NCI-H524 treated with DMSO at 0.1 percent for 48 hours (cell line): ENCODE measurements at places on chromosomes 11 and 22.

DNA sequence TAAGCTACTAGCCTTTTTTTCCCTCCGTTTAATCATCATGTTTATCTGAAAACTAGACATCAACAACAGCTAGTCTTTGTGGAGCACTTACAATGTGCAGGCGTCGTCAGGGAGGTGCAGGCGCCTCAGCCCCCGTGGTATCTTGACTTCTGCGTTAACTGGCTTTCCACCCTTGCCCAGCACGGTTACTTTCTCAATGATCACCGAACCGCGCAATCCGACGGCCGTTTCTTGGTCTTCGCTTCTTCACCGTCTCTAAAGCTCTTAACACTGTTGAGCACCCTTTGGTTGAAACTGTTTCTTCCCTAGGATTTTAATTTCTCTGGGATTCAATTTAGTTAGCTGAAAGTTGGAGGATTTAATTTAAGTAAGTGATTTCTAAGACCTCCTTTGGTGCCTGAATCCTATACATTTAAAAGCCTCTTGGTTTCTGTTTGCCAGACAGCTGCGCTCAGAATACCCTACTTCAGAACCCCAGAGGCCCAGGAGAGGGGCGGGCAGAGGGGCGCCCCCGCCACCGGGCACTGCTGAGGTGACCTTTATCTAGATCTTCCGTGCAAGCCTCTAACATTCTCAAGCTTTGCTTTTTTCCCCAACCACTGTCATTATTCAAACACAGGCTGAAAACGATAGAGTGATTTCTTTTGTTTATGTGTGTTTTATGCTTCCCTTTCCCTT lies 18.0 kb upstream of the TMEM218 start:
- DNase-seq, result no peak

- peak; percentile 59 for DNase-seq
These were observed at the start of gene SLC29A2 for GRCh38 chr11:66371627-66372415. TSS of gene SLC29A2 (minus strand) at chr11:66371760. CDS start at chr11:66371591, 169 bp downstream.

DNA sequence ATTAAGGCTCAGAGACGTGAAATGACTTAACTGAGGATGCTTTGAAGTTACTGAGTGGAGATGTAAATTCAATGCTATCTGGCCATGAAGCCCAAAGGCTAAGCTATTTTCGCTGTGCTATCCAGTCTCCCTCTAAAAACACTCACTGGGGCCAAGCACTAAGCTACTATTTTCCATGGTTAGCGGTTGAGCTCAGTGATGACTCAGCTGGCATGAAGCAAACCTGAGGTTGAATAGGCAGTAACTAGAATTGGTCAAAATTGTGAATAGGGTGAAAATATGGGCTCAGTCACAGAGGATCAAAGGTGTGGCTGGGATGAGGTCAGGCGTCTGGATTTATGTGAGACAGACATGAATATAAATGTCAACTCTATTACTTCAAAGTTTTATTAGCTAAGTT lies 564.2 kb upstream of the KIRREL3 start:
- no peak for DNase-seq

GRCh38 chr11:69516526-69516925 lies 35.1 kb downstream of the LINC01488 start:
- DNase-seq, result no peak

DNA sequence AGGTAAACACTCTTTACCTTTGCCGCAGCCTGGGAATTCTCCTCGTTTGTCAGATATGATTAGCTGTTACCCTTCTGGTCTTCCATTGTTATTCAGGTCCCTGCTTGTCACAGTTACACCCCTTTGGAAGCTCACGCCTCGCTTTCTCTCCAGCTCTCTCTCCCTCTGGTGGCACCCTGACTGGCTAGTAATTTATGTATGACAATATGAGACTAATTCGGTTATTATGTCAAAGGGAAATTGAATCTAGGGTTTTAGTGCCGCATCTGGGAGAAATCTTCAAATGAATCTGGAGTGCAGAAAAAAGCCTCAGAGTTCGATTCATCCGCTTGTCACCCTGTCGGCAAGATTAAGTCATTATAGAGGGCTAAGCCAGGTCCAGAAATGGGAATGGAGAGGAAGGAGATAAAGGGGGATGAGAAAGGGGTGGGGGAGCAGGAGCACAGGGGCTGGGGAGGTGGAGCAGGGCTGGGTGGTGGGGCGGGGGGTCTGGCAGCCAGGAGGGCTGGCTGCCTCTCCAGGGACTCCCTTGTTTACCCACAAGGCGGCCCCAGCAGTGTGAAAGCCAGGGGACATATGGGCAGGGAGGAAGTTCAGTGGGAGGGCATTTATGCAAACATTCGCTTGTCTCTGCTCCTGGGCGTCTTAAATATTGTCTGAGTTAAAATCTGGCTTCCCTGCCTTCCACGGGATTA lies 179.0 kb upstream of the NECTIN1 start:
- peak; percentile 80 for DNase-seq

- DNase-seq, result no peak
These were observed 6.2 kb upstream of the MPEG1 start for GRCh38 chr11:59218893-59219292.

- no peak for DNase-seq
These were observed 6.7 kb upstream of the ADAMTS15 start for GRCh38 chr11:130441719-130442118.

- DNase-seq, result no peak
These were observed 80.7 kb downstream of the MICAL3 start for GRCh38 chr22:17943533-17944249.

DNA sequence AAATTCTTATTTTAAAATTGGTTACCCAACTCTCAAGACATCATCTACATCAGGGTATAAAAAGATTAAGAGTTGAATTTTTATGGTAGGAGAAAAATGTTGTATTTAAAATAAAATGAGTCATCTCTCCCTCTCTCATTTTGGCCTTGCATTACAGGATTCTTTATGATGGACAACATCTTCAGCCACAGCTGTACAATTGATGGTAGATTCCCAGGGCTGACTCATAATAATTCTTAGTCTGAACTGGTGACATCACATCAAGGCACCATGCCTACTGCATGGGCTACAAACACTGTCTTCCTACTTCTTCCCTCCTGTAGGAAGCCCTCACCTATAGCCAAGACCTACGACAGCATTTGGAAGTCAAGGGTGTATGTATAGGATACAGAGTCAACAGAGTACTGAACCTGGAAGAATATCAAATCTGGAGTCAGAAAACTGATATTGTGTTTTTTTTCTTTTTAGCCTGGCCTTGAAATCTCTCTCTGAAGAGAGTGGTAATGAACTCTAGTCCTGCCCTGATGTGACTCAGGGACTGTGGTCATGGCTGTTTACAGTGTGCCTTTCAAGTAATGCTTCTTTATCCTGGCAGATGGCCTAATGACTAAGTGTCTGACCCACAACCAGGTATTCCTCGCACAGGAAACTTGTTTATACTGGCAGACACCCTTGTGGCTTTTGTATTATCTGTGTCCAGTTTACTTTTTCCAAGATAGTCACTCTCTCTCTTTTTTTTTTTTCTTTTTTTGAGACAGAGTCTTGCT lies 32.5 kb downstream of the MRGPRX2 start:
- DNase-seq, result no peak

DNA sequence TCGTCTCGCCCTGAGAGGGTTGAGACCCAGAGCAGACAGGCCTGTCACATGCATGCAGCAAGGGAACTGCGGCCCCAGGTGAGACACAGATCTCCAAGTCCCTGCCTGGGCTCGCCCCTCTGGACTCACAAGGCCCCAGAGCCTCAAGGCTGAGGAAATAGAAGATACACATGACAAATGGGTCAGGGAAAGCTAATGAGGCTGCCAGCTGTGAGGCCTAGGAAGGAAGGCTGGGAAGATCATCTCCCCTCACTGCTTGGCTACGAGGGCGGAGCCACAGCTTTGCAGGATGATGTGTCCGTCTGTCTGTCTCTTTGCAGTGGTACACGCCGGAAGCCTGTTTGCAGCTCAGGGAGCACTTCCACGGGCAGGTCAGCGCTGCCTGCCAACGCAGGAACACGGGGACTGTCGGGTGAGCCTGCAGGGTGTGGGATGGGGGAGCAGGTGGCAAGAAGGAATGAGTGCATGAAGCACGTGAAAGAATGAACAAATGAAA lies 4.5 kb downstream of the RAB36 start:
- no peak for DNase-seq

DNA sequence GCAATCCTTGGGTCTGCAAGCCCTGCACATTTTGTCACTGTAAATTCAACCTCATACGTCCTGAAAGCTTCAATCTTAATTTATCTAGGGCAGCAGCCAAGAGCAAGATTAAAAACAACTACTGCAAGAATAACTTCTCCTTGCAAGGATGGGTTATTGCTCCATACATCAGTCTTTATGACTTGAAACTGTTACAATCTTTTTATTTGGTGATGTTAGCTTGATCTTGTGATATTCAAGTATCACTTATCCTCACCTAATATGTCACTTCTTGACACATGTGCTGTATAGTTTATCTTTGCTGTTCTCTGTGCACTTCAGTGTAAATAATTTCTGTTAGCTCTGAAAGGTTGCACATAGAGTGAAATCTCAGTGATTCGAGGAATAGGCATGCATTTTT lies 14.7 kb upstream of the APLP2 start:
- no peak for DNase-seq

GRCh38 chr11:123107945-123108495 lies 46.1 kb upstream of the HSPA8 start:
- DNase-seq, result no peak

DNA sequence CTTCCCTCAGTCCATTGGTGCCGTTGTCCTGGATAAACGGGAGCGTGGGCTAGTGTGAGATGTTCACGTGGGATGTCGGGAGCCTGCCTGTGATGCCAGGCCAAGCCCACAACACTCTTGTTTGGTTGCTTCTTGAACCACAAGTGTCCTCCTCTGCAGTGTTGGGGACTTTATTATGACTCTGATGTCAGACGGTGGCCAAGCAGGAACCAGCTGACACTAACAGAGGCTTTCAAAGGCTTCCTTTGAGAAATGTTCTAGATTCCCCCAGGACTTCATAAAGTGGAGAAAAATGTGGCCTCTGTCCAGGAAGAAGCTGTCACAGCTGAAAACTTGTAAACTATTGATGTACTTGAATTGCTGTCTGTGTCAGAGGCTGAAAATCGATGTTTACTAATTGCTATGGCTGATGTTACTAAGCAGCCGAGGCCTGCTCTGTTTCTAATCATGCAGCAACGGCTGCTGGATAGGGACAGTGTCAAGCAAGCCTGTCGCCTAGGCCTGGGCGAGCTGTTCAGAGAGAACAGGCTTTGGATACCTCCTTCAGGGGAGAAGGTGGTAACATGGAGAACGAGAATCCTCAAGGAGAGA lies 131.7 kb downstream of the TBC1D22A start:
- DNase-seq, result no peak

GRCh38 chr11:59716051-59716450 lies 2.4 kb upstream of the OR10V1 start:
- DNase-seq, result no peak

DNA sequence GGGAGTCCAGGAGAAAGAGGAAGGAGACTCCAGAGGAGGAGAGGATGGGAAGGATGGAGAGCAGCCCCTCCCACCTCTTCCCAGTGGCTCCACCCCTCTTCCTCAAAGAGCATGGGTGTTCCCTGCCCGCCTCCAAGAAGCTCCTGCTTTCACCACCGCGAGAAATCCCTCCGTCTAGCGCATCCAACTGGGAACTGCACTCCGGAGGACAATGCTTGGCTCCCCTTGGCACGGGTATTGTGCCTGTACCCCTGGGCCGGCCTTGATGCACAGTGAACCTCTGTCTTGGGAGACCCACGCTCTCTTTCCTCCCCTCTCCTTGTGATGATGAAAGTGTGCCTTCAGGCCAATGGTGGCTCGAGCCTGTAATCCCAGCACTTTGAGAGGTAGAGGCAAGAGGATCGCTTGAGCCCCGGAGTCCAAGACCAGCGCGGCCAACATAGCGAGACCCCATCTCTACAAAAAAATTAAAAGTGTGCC lies 14.9 kb upstream of the ADA2 start:
- DNase-seq, result no peak

DNA sequence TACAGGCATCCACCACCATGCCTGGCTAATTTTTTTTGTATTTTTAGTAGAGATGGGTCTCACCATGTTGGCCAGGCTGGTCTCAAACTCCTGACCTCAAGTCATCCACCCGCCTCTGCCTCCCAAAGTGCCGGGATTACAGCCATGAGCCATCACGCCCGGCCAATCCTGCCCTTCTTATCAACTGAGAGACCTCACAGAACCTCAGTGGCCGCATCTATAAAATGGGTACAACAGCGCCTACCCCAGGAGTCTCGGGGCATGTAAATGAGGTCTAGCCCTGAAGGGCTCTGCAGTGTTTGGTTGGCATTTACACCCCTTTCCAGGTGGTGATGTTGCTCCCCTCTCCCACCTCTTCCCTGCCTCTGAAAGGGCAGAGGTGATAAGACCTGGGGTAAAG lies 11.7 kb downstream of the SYNGR1 start:
- DNase-seq, result no peak

DNA sequence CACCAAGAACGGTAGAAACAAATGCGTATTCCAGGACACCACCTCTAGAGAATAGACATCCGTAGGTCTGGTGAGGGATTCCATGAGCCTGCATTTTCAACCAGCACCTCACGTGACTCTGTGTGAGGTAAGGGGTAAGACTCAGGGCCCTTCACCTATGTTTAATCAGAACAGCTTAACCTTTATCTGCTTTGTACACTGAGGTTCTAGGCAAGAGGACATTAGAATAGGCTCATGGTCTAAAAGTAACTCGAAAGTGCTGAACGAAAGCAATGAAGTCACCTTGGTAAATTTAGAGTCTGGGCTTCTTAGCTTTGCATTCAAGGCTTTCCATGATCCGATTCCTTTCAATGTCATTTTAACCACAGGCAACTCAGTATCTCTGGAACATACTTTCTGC lies 270.5 kb upstream of the CADM1 start:
- no peak for DNase-seq

DNA sequence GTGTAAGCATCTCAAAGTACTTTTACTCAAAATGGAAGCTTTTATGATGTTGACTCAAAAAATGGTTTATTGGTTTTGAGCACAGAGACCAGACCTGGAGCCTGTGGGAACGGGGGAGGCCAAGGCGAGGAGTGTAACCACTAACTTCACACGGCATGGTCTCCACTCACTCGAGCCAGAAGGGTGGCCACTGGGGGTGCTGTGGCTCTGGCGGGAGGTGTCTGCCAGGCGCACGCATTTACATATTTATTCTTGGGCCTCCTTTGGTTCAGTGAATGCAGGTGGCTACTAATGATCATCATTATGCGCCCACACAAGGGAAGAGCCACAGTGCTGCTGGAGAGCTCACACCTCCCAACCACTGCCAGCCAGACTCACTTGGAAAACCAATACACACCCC lies 64.6 kb downstream of the FLRT1 start:
- no peak for DNase-seq

GRCh38 chr11:35029979-35030682 lies 108.8 kb upstream of the CD44 start:
- no peak for DNase-seq

GRCh38 chr22:41564563-41564962 lies 3.8 kb downstream of the CSDC2 start:
- no peak for DNase-seq
